ENCODE measurements at places on chromosomes 12 and 14. TPM values are rescaled to one million over a fixed set of nuclear protein-coding genes. Genes with fewer than 3 reads are reported as not detected.

GRCh38 chr12:65902500-65902899 is 78.2 kb downstream of the HMGA2 start:
- DNase-seq: peak; percentile 35

GRCh38 chr12:78584695-78585094 is 279.9 kb upstream of the SYT1 start:
- peak; percentile 5 for DNase-seq

Gene ESYT1
- 86.5 TPM for total RNA-seq

Gene APOF
- not detected for total RNA-seq

GRCh38 chr12:27870939-27871338 is 90.9 kb upstream of the MANSC4 start:
- peak; percentile 70 for DNase-seq

DNA sequence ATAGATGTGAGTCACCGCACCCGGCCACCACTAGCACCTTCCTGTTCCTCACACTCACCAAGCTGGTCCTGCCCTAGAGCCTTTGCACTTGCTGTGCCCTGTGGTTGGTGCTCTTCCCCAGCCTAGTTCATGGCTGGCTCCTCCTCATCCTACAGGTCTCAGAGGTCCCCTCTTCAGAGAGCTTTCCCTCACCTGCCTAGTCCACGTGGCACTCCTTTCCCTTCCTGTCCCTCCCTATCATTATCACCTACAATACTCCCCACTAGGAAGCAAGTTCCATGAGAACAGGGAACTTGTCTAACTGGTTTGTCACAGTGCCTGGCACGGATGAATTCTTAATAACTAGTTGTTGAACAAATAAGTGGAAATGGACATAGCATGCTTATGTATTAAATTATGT is 24.0 kb upstream of the TMED10 start:
- no peak for DNase-seq

- no peak for DNase-seq
Observed at GRCh38 chr12:91154131-91154530, 28.5 kb downstream of the DCN start.

- peak; percentile 63 for DNase-seq
Observed at GRCh38 chr14:64764641-64765520, 60.7 kb downstream of the PLEKHG3 start.

GRCh38 chr12:93737457-93738198 is 60.5 kb downstream of the CRADD start:
- no peak for DNase-seq

DNA sequence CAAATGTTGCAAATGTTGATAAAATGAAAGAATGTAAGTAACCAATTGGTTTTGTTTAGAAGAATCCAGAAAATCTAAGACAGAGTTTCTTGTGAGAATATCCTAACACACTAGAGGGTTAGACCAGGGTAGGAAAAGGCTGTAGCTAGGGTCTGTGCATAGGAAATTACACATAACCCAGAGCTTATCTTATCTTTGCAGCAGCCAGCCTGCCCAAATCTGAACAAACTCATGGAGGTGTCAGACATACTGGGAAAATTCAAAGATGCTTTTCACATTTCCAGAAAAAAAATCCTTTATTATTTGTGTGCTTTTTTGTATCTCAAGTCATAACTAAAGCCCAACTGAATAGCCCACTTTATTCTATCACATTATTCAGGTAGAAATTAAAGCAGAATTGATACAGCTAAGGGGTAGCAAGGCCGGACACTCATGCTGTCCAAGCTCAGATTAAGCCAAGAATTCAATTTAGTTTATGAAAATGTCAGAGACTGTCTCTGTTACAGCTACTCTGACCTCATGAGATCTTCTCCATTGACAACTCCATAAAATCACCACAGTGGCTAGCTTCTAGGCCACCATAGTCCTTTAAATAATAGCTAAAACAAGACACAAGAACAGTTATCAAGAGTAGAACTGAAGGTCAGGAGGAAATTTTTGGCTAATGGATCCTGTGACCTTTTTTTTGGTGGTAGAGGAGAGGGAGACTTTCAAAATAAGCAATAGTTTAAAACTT is 169.6 kb upstream of the RASSF8 start:
- no peak for DNase-seq

DNA sequence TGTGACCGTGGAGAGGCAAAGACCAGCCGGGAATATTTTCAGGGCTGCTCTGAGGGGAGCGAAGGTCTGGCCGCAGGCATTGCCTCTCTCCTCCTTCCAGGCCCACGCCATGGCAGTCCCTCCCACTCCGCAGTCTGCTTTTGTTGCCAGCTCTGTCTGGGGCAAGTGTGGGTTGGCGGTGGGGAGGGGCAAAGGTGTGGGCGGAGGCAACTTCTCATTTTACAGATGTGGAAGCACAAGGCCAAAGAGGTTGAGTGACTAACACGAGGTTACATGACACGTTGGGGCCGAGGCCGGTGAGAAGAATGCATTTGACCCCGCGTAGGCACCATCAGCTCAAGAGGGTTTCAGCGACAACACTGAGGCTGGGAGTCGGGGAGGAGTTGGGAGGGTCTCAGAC is 6.1 kb upstream of the FAIM2 start:
- peak; percentile 38 for DNase-seq

Gene NPC2
- total RNA-seq: 816 TPM

DNA sequence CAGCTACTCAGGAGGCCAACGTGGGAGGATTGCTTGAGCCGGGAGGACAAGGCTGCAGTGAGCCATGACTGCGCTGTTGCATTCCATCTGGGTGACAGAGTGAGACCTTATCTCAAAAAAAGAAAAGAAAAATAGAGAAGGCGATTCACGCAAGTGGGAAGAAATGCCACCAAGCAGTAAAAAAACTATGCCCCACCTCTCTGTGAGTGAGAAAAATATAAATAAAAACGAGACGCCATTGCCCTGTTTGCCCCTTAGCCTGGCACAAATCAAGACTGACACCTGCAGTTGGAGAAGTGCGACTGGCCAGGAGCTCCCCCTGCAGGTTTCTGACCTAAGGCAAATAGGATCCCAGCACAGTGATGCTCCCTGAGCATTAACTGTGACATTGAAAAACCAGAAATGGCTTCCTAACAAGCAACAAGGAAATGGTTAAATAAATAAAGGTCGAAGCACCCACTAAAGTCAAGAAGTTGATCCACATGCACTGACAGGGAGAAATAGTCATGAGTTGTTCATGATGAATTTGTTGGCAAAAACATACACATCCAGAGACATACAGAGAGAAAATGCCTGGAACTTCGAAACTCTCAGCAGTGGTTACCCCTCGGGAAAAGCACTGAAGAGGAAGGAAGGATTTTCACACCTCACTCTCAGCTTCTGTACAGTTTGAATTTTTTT is 21.1 kb downstream of the GSC start:
- no peak for DNase-seq

Gene EIF2S1
- total RNA-seq: 324 TPM

- peak; percentile 24 for DNase-seq
Observed at GRCh38 chr12:70609203-70609602, 28.0 kb downstream of the PTPRB start.

Measured in M059J (cell line).